ENCODE measurements at places on chromosomes 7 and 10.

- no peak for DNase-seq
Measured at GRCh38 chr10:71531485-71532446, 135.0 kb downstream of the CDH23 start.

DNA sequence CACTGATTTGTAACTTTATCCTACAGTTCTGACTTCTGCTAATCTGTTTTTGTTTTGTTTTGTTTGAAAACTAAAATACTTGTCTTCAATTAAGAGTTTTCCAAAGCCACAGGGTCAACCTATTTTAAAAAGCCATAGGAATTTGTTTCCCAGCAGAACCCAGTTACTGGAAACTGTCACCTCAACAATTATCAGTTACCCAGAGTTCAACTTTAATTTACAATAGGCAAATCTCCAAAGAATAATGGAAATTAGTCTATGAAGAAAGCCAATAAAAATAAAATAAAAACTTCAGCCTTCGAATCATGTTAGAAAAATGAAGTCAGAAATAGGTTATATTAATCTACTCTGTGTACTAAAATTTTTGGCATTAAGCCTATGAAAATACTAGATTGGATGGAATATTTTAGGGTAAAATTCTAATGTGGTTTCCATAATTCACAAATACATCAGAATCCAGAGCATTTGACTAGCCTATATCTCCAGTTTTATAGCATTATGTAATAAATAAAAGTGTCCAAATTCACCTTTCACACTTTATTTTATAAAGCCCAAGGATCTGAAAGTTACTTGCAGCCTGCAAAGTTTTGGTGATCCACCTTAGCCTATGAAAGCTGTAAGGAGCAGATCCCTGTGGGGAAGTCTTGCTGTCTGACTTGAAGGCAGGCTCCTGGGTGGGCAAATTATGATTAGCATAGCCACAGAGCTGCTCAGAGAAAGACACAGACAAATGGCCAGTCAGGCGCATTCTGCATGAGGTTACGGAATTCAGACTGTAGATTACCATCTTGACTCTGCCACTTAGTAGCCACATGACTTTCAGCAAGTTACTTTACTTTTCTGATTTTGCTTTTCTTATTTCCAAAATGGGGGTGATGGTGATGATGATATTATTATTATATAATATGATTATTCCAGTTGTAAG, 250.0 kb upstream of the HGF start:
- no peak for DNase-seq

DNA sequence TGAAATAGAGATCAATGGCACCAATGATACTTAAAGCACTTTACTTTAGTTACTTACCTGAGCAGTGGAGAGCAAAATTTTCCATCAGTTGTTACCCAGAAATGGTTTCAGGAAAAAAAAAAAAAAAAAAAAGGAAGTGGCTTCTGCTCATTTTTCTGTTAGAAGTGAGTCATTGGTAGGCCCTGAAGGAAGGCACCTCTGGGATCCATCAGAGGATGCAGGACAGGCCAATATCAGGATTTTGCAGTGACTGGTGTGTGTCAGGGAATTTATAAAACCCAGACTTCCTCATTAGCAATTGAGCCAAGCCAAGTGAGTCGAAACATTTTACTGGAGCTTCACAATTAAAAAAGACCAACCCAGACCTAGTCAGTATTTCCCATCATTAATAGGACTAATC, 2.3 kb upstream of the SMIM30 start:
- DNase-seq = peak; percentile 61

- DNase-seq = no peak
Measured at GRCh38 chr7:139495580-139496125, 12.2 kb upstream of the KLRG2 start.

- DNase-seq = no peak
Measured at GRCh38 chr7:81659697-81660395, 110.0 kb downstream of the HGF start.

- no peak for DNase-seq
Measured at GRCh38 chr7:114082642-114083165, 163.9 kb upstream of the PPP1R3A start.

DNA sequence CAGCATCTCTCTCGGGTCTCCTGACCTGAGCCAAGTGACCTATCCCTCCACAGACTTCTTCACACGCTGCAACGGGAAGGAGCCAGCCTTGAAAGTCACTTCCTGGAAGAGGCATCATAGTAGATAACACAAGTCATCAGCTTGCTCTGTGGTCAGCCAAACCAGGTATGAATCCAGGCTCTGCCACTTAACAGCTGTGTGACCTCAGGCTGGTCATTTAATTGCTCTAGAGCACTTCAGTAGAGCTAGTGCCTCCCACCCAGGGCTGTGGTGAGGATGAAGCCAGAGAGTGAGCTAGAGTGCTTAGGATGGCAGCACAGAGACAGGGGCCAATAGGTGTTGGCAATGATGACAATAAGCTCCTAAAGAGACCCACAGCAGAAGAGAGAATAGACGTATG, 247.7 kb upstream of the ZMIZ1 start:
- no peak for DNase-seq

DNA sequence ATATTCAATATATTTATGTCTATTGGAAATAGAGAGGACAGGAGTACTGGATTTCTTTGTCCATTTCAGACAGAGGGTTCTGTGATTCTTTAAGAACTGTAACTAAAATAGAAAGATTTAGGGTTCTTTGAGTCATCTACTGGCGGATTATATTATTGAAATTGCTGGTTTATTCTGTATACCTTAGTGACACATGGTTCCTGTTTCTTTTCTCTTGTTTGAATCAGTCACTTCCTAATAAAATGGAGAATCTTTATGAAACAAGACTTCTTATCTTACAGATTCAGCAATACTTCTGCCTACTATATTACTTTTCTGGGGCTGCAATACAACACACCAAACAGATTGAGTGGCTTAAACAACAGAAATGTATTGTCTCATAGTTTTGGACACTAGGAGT, 20.8 kb upstream of the ZNF800 start:
- DNase-seq = no peak

DNA sequence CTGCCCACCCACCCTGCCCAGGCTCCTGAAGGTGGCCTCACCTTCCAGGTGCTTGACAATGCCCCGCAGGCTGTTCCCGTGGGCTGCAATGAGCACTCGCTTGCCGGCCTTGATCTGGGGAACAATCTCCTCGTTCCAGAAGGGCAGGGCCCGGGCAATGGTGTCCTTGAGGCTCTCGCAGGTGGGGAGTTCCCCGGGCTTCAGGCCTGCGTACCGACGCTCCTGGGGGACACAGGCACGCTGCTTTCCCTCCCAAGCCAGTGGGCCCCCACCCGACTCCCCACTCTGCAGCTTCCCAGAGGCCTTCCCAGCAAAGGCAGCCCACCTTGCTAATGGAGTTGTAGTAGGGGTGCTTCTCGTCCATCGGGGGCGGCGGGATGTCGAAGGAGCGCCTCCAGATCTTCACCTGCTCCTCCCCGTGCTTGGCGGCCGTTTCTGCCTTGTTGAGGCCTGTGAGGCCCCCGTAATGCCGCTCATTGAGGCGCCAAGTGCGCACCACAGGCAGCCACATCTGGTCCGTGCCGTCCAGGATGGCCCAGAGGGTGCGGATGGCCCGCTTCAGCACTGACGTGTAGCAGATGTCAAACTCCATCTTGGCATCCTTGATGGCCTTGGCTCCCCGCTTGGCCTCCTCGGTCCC, 456 bp downstream of the PGAM2 start:
- no peak for DNase-seq

GRCh38 chr10:11993834-11994468, 48.7 kb downstream of the UPF2 start:
- DNase-seq = peak; percentile 96

DNA sequence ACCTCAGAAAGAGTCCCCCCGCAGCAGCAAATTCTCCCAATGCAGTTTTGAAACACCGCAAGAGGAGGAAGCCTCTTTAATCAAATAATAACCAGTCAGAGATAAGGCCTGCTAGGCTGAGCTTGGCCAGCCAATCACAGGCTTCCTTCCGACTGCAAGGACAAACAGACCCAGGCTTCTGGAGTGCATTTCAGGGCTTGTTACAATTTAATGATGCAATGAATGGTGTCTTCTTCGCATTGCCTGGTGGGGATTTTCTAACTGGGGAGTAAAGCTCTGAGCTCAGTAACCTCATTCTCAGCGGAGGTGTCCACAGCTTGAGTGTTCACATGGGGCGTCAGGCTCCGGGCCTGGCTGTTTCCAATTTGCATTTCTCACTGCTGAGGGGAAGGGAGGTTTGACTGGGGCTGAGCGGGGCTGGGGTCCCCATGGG, 31.8 kb upstream of the GPAM start:
- no peak for DNase-seq

GRCh38 chr7:71710442-71710841, 578.5 kb downstream of the GALNT17 start:
- no peak for DNase-seq

- no peak for DNase-seq
Measured at GRCh38 chr10:98195120-98195519, 60.7 kb downstream of the R3HCC1L start.

- no peak for DNase-seq
Measured at GRCh38 chr10:130799532-130799931, 512.0 kb downstream of the TCERG1L start.

DNA sequence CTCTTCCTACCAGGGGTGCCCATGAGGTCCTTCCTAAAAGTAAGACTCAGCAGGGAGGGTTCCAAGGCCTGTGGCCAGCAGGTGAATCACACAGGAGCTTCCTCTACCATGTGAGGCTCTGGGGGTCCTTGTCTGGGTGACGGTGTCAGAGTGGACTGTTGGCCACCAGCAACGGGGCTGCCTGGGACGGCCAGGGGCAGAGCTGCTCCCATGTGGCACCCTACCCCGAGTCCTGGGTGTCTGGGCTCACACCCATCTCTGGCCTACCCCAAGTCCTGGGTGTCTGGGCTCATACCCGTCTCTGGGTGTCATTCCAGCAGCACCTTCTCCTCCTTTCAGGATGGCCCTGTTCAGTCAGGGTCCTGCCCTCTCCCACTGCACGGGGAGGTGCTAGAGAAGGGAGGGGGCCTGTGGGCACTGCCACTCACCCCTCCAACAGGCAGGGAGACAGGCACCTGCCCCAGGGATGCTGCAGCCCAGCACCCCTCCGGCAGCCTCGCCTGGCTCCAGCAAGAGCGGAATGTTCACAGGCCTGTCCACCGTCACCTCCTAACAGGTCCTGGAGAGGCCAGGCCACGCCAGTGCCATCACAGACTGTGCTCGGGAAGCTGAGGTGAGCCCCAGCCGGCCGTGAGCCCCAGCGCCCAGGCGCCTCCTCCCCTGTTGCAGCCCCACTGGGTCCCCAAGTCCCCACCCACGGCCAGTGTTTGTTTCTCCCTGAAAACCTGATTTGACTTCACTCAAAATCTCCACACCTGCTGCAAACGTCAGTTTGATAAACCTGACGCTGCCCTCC, 143.7 kb downstream of the PTPRN2 start:
- DNase-seq = no peak

DNA sequence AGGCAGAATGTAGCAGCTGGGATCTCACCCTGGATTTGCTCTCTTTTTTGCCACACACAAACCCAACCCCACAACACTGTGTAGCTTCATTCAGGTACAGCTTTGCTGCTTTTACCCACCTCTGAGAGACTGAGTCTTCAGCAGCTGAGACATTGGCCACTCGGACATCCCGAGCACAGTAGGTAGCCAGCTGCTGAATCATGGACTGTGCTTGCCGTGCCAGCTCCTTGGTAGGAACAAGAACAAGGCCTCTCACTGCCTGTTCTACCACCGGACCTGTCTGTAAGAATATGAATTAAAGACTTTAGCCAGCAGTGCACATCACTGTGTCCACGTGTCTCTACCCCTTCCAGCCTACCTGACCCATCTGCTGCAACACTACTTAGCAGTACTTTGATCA, 937 bp downstream of the DDX56 start:
- no peak for DNase-seq

GRCh38 chr7:29063872-29064271, 82.5 kb downstream of the CPVL start:
- no peak for DNase-seq

DNA sequence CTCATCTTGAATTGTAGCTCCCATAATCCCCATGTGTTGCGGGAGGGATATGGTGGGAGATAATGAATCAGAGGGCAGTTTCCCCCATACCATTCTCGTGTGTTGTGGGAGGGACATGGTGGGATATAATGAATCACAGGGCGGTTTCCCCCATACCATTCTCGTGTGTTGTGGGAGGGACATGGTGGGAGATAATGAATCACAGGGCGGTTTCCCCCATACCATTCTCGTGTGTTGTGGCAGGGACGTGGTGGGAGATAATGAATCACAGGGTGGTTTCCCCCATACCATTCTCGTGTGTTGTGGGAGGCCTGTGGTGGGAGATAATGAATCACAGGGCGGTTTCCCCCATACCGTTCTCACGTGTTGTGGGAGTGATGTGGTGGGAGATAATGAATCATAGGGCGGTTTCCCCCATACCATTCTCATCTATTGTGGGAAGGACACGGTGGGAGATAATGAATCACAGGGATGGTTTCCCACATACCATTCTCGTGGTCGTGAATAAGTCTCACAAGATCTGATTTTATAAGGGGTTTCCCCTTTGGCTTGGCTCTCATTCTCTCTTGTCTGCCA, 271.0 kb downstream of the MAD1L1 start:
- DNase-seq = no peak

GRCh38 chr7:48868916-48869315, 55.4 kb upstream of the CDC14C start:
- no peak for DNase-seq

DNA sequence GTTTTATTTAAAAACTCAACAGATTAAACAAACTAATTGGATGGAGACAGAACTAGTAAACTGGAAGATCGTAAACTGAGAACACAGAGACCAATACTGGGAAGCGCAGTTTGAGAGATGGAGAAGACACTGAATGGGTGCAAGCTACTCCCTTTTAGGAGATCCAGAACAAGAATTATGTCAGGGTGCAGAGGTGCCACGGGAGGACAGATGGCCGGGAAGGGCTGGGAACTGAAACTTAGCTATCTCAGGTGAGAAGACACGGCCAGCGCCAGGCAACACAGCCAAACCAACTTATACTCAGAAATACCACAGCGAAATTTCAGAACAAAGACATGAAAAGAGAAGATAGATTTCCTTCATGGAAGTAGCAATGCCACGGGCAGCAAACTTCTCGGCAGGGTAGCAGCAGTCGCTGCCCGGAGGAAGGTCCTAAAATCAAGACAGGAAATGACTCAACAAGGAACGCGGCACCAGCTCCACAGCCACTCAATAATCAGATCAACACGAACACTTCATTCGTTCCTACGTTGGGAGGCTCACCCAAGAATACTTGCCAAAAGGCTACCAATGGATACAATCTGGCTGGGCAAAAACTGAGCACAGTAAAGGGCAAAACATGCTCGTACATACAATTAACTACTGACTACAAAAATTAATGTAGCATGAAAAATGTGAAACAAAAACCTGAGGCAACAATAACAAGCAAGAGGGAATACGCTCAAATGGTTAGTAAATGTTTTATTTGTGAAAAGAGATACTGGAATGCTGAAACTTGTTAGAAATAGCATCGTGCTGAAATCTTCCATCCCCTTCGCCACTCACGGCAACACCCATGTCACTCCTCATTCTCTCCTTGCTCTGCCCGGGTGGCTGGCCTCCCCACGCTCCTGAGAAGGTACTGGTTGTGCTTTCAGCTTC, 2.2 kb upstream of the LRRC27 start:
- DNase-seq = peak; percentile 55

- DNase-seq = no peak
Measured at GRCh38 chr10:95404864-95405263, 114.1 kb upstream of the PDLIM1 start.

- DNase-seq = no peak
Measured at GRCh38 chr10:1515121-1515779, 222.1 kb downstream of the ADARB2 start.

GRCh38 chr10:14282276-14282675, 48.4 kb downstream of the FRMD4A start:
- no peak for DNase-seq

All from Kasumi-1 (cell line).